BJ (cell line): ENCODE measurements at places on chromosomes 3 and 15.

GRCh38 chr3:138038725-138039462, 28.9 kb downstream of the CLDN18 start:
- no peak for DNase-seq

- DNase-seq, result no peak
Measured at GRCh38 chr3:183438735-183439134, 10.3 kb upstream of the MCF2L2 start.

DNA sequence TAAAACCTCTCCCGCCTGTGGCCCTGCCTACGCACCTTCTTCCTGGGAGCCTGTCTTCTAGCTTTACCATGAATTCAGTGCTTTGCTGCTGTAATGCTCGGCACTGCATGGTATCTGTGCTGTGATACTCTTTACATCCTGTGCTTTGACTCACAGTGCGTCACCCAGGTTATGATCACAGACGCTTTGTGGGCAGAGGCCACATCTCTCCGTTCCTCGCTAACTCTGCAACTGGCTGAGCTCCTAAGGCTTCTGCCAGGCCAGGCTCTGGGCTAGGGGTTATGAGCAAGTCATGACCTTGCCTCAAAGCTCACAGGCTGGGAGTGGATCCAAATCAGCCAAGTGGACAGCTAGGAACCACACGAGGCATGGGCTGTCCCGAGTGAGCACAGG, 23.2 kb downstream of the SPTBN5 start:
- no peak for DNase-seq

DNA sequence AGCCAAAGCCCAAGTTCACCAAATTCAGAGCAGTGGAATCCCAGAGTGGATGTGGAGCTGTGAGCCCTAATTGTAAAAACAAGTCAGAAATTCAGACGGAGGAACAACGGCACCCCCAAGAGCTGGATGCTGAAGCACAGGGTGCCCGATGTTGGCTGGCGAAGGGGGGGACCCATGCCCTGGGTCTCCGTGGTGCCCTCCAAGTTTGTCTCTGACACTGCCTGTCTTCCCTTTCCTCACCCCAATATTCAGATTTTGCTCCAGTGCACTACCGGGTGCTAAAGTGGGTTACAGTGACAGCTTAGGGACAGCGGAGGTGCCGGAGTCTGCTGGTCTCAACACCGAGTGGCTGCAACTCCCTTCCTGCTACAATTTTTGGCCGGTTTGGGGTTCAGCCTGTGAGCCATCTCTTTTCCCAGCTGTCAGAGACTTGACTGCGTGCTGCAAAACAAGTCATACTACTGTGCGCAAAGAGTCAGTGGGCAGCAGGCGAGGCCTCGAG, 6.6 kb downstream of the GRIP2 start:
- DNase-seq, result no peak

- DNase-seq, result no peak
Measured at GRCh38 chr3:74614107-74614967, at the start of gene CNTN3. CNTN3 (minus strand) TSS chr3:74614659; CDS start chr3:74521112, 93,547 bp downstream.

GRCh38 chr3:60792249-60792852, 458.9 kb downstream of the FHIT start:
- DNase-seq, result no peak

DNA sequence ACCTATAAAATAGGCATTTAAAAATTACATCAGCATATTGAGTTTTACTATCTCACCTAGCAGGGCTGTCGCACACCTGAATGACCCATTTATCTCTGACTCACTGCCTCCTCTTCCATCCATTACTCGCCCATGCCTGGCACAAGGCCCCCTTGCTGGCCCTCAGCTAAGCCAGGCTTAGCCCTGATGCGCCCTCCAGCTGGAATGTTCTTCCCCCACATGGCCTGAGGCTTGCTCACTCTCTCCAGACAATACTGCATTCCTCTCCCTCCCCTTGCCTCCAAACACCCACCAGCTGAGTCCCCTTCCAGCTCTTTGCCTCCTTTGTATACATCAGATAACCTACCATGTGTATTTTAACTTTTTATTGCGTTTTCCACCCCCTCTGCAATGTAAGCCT, 7.2 kb downstream of the SH3BP5 start:
- DNase-seq, result no peak
